ENCODE measurements at places on chromosomes 7 and 10.
A peak's percentile ranks its signal among the peaks of the same experiment; 100 is the strongest.

DNA sequence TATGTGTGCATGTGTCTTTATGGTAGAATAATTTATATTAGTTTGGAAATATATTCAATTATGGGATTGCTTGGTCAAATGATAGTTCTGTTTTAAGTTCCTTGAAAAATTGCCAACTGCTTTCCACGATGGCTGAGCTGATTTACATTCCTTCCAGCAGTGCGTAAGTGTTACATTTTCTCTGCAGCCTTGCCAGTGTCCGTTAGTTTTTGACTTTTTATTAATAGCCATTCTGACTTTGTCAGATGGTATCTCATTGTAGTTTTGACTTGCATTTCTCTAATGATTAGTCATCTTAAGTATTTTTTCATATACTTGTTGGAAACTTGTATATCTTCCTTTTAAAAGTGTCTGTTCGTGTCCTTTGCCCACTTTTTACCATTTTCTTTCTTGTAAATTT is 434.2 kb upstream of the POT1 start:
- DNase-seq: no peak

DNA sequence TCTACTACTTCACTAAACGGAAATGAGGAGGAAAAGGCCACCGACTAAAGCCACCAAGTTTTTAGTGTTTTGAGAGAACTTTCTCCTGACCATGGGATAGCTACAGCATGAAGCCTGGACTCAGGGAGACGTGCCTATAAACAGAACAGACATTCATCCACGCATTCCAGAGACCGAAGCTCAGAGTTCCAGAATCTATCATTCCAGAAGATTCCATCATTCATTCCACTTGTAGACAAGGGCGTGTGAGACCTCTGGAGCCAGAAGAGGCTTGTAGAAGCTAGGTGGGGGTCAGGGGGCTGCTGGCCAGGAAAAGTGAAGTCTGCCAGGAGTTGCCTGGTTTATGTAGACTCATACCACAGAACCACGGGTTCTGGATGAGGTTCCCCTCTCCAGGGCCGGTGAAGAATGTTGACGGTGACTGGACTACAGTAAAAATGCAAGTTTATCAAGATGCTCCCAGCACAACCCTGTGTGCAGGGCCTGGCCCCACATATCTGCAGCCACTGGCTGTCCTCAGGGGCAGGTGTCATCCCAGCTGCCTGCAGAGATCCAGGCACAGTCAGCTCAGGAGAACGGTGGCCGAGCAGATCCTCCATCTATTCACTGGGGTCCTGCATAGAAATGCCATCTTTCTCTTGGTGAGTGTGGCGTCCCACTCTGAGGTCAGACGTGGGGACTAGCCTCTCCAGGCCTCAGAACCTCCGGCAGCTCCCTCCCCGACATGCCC is 215.7 kb downstream of the USP6NL start:
- peak; percentile 29 for DNase-seq

- no peak for DNase-seq
These were observed 28.7 kb upstream of the TNS3 start for GRCh38 chr7:47610506-47611044.

DNA sequence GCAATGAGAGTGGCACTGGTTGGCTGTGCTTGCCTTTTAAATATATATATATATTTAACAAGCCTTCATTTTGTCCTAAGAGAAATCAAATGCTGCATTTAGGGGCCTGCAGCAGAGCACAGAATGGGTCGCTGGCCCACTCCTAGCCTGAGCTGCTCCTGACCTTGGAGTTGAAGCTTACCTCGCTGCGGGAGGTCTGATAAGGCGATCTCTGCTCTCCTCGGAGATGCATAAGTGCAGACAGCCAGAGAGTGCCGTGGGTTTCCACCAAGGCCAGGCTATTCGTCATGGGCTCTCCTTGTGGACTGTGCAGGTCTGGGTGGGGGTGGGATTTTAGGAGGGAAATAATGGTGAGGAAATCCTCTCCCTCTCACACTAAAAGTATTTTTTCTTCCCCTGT is 99.5 kb upstream of the IKZF1 start:
- peak; percentile 63 for DNase-seq

DNA sequence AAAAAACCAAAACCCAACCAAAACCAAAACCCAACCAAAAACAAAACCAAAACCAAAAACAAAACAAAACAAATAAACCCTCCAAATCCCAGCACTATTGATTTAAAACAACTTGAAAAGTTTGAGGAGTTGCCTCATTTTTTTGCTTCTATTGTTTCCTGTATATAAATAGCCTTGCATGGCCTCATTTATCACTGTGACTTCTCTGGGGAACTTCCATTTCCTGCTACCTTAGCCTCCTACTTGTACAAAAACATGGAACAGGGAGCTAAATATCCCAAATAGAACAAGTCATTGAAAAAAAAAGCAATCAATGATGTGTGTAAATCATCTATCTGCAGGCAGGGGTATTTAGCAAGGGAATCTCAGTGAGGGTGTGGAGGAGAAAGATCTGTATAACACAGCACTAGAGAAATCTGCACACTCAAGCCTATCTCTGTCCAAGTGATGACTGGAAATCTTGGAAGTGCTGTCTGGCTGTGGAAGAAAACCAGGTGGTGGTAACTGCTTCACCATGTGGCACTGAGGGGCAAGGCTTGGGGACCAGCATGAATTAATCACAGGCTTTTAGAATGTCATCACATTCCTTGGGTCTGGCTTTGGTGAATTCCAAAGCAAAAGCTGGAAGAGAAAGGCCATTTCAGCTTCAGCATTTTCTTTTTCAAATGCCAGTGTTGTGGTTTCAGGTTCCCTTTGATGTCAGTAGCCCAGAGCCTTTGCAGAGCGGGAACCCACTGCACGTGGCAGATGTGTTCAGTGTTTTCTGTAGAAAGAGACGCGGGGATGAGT is 349.5 kb upstream of the ZNF32 start:
- no peak for DNase-seq

GRCh38 chr7:128919881-128920799 is 9.6 kb upstream of the KCP start:
- DNase-seq: peak; percentile 36

DNA sequence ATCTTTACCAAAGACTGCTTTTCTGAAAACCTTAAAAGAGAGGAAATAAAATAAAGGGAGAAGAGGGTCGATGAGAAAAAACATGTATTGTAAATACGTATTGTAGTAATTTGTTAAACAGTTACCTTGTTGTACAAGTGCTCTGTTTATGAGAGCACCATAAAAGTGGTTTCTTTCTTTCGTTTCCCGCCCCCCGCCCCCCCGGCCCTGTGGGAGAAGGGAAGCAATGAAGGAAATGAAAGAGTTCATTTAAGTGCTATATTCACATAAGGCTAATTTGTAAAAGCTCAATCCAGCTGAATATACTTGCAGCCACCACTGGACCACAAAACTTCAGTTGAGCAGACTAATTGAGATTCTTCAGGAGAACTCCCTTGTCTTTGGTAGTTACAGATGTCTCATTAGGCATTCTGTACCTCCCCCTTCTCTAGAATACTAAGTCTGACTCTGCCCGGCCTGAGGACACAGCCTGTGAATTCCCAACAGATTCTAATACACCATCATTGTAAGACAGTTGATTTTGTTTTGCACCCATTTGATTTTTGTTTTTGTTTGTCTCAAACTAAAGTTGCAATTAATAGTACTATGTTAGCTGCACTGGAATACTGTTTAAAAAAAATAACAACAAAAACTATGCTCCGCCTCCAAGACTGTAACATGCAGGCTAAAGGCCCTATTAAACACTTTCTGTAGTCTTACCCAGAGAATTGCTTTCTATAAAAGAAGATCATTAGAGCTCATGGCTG is 124.9 kb downstream of the ARHGAP12 start:
- DNase-seq: no peak

- DNase-seq: no peak
These were observed 22.7 kb downstream of the FAM133B start for GRCh38 chr7:92567460-92567859.

DNA sequence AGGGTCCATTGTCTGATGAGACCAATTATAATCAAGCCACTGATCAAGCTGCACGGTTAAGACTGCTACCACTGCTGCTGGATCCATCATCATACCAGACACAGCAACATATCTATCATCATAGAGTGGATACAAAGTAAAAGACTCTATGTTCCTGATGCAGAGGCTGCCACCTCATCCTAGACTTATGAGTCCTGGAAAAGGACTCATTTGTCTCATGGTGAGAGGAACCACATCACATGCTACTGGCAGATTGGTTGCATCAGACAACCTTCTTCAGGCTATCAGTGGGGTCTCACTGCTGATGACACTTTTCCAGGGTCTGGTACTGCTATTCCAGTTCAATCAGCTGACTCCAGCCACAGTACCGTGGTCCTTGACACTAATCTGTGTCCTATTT is 79.0 kb downstream of the ABI1 start:
- DNase-seq: no peak

GRCh38 chr7:47233996-47234395 is 347.9 kb downstream of the TNS3 start:
- DNase-seq: no peak

DNA sequence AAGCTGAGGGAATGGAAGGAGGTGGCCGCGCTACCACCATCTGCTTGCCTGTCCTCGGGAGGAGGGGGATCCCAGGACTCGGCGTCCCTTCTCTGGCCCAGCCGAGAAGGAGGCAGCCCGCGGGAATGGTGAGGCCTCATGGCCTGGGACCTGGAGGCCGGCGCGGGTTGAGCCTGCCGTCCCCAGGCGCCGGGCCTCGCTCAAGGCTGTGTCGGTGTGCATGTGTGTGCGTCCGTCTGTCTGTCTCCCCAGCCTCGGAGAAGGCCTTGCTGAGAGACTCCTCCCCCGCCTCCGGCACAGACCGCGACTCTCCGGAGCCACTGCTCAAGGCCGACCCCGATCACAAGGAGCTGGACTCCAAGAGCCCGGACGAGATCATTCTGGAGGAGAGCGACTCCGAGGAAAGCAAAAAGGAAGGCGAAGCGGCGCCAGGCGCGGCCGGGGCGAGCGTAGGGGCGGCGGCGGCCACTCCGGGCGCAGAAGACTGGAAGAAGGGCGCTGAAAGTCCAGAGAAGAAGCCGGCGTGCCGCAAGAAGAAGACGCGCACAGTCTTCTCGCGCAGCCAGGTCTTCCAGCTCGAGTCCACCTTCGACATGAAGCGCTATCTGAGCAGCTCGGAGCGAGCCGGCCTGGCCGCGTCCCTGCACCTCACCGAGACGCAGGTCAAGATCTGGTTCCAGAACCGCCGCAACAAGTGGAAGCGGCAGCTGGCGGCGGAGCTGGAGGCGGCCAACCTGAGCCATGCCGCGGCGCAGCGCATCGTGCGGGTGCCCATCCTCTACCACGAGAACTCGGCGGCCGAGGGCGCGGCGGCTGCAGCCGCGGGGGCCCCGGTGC is 1.3 kb downstream of the HMX3 start:
- DNase-seq: no peak

GRCh38 chr7:7219216-7219615 is 36.9 kb downstream of the C1GALT1 start:
- DNase-seq: no peak

DNA sequence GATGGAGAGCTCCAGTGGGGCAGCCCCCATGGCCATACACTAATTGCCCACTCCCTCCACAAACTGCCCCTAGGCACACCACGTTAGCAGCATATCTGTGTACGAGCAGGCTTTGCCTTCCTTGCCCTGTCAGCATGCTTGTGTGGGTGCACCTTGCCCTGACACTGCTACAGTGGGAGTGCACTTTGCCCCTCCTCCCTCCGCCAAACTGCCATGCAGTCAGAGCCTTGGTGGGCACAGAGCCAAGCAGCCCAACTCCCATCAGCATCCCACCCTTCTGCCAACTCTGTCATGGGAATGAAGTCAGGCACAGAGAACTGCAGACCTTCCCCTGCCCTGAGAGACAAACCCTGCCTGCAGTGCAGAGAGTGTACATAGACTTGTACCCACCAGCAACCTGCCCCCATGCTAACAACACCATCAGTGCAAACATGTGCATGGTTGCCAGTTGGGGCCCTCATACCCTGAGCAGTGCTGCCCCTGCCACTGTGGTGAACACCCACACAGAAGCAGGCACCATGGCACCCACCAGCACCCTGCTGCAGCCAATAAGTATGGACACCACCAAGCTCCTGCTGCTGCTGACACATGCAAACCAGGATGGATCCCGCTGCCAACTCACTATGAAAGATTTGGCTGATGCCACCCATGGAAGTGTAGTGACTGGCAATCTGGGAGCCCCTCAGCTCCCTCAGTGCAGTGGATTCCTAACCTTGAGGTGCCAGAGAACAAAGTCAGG is 1197.7 kb upstream of the CELF2 start:
- no peak for DNase-seq
